ENCODE measurements at places on chromosomes 16 and 17. TPM values are rescaled to one million over a fixed set of nuclear protein-coding genes. Genes with fewer than 3 reads are reported as not detected.

LLGL2 gene
- 20.0 TPM for total RNA-seq

TEKT5 gene
- not detected for total RNA-seq

- no peak for DNase-seq
Measured at GRCh38 chr17:17514361-17514992, 18.3 kb upstream of the RASD1 start.

DNA sequence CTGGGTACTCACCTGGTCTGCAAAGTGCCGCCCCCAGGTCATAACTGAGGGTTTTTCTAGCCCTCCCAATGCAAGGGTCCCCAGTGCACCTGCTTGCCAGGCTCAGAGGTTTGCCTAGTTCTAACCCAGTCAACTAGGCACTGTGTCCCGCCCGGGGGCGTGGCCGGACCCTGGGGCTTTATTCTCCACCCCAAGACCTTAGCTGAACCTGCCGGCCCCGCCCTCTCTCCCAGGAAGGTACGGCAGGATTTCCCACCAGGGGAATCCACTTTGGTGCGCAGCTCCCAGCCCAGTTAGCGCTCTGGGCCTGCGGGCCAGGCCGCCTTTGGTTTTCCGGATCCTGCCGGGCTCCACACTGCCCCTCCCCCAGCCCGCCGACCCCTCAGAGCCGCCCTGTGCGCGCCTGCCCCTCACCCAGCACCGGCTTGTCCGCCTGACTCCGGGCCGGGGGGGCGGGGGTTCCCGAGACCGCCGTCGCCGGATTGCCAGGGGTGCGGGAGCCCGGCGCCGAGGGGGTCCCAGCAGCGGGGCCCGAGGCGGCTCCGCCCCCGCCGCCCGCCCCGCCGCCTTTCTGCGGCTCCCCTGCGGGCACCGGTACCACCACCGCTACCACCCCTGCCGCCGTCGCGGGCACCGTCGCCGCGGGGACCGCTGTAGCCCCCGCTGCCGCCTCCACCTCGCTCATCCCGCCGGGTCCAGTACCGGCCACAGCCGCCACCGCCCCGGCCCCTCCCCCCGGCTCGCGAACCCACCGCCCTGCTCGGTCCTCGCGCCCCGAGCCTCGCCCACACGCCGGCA is 424 bp downstream of the YBX2 start:
- no peak for DNase-seq
